ENCODE measurements at places on chromosomes 7 and 10.

DNA sequence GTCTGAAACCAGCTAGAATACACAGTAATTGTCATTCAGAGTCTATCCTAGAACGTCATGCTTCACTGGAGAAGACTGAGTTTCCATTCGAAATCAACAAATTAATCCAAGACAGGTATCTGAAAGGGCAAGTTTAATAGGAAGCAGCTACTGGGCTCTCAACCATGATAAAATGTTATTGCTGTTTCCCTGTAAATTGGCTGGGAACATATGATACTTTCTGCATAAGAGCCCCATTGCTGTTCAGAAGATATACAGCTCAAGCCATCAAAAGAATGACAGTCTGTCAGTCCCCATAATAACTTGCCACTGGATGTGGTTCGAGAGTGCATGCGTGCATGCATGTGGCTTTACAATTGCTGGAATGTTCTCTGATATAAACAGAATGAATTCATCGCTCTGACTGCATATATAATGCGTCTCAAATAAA is 129.0 kb downstream of the HIBADH start:
- no peak for DNase-seq

DNA sequence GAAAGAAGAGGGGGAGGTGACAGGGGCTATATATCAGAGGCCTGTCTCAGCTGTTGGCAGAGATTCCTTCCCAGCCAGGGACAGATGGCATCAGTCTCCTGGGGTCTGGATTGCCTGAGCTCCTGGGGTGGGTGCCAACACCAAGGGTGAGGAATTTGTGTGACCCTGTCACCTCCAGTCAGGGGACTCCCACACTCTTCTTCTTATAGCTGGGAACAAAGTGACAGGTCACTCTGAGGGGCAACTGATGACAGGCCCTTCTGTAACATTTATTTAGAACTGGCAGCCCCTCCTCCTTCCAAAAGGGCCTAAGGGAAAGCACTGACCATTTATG is 53.7 kb upstream of the DUSP5 start:
- DNase-seq, result no peak

DNA sequence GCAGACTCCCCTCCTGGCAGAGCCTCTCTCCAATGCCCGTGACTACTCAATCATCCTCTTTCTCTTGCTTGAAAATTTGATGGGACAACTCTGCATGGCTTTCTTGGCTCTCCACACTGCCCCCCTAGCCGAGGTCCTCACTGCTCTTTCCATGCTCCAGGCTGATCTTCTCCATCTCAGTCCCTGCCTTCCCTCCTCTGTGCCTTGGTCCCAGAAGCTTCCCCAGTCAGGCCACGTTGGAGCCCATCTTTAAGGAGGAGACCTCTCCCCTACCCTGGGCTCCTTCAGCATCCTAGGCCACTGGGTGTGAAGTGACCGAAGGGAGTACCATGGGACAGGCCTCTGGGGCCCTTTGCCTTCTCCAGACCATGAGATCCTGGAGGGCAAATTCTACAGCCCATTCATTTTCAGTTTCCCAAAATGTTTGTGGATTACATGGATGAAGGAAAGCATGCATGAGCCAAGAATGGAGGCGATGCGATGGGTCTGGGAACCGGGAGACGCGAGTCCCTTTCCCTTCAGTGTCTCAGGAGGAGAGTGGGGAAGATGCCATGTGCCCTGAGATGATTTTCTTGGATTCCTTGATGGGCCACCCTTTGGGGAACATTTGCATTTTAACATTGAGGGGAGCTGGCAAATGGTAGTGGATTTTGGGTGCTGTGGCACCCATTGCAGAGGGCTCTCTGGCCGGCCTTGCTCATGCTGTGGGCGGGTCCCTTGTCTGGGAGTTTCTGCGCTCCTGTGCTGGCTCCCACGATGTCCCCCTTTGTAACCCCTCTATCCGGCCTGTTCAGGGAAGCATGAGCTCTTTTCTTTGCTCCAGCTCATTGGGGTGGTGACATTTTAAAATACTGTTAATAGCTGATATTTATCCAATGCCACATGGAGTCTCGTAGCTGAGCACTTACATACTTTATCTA is 376.6 kb downstream of the RPS24 start:
- DNase-seq, result no peak

DNA sequence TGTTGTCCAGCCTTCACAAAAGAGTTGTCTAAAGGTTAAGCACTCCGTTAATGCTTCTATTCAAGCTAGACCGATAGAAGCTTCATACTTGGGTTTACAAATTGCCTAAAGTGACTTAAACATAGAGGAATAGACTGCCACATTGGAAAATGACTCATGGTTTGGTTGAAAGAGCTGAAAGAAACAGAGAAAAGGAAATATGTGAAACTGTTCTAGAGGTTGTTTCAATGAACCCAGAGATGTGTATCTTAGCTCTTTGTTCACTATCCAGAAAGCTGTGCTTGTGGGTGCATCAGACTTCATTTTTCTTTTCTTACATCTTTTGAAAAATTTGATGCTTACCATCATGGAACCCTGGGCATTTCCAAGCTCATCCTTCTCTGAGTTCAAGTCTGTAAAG is 736.2 kb downstream of the INHBA start:
- no peak for DNase-seq

DNA sequence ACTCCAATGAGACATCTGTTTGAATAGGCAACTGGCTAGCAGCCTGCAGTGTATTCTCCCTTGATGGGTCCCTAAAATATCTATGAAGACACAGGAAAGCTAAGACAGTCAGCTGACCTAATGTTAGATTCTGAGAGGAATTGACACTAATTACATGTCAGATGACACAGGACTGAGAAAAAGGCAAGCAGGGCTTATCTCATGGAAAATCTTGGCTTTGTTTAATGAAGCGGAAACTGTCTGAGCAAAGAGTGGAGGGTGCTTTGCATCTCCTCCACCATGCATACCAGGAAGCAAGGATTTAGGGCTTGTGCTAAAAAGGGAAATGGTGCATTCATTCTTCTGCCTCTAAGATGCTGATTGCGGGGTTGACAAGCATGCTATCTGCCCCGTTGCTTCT is 135.5 kb upstream of the GLI3 start:
- no peak for DNase-seq

GRCh38 chr10:71995887-71996575 is 31.8 kb downstream of the CHST3 start:
- no peak for DNase-seq

DNA sequence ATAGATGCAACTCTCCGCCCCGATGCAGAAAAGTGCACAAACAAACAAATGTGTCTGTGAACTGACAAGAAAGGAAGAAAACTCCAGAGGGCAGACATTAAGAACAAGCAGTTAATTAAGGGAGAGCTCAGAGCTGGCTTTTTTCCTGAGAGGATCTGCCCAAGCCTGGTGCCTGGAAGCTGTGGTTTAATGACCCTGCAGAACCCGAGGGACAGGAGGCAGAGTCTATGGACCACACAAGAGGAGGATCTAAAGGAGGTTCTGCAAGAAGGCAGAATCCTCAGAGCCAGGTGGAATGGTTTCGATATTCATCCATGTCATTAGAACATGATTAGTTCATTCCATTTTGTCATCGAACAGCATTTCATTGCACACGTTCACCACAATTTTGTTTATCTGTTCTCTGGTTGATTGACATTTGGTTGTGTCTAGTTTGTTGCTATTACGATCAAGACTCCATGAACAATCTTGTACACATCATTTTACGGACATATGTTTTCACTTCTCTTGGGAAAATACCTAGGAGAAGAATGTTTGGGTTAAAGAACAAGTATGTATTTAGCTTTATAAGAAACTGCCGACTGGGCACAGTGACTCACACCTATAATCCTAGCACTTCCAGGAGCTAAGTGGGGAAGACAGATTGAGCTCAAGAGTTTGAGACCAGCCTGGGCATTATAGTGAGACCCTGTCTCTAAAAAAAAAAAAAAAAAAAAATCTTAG is 560.2 kb downstream of the CALN1 start:
- no peak for DNase-seq

DNA sequence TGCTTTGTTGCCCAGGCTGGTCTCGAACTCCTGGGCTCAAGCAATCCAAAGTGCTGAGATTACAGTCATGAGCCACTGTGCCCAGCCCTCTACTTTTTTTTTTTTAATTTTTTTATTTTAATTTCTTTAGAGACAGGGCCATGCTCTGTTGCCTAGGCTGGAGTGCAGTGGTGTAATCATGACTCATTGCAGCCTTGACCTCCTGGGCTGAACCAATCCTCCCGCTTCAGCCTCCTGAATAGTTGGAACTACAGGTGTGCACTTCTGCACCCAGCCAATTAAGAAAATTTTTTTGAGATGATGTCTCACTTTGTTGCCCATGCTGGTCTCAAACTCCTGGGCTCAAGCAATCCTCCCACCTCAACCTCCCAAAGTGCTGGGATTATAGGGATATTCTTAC is 528.6 kb downstream of the GATA3 start:
- DNase-seq, result no peak

GRCh38 chr10:14304046-14304445 is 26.7 kb downstream of the FRMD4A start:
- no peak for DNase-seq

DNA sequence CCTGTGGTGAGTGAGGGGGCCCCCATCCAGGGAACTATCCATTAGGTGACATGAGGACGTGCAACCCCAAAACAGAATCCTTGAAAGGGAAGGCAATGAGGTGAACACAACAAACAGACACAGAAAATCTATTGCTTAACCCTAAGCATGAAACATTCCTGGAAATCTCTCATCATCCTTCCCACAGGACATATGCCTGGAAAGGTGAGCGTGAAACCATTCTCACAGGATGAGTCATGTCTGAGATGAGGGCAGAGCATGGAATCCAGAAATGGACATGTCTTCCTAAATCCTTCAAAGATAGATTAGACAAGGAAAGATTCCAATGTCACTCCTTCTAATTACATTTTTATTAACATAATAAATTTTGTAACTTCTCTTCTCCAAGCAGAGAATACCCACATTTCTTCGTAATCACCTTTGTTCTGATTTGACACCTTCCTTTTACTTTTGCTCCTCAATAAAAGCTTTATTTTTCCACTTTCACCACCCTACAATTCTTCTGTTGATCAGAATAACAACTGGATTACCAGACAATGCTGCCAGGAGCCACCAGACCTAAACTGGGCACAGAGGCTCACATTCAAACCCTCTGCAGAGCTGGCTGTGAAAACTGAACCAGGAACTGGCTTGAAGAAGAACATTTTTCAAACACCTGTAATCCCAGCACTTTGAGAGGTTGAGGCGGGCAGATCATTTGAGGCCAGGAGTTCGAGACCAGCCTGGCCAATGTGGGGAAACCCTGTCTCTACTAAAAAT is 67.2 kb downstream of the COBL start:
- no peak for DNase-seq

GRCh38 chr7:101156866-101157589 is 2.8 kb downstream of the AP1S1 start:
- DNase-seq, result no peak

- no peak for DNase-seq
Measured at GRCh38 chr10:97737770-97738265, 890 bp downstream of the ZFYVE27 start.

DNA sequence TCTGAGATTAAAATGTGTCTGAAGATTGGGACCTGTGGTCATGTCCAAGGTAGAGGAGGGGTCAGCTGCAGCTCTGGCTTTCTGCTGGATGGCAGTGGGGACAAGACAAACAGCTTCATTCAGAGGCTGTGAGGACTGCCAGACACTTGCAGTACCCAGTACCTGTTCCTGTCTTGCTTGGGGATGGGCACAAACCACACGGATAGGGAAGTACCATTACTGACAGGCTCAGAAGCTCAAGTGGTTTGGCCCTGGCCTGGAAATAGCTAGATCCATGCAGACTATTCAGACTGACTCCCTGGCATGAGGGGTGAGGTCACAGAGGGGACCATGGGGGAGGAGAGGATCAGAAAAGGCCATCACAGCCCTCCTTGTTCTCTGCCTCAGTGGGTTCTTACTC is 56.0 kb upstream of the COMTD1 start:
- no peak for DNase-seq

DNA sequence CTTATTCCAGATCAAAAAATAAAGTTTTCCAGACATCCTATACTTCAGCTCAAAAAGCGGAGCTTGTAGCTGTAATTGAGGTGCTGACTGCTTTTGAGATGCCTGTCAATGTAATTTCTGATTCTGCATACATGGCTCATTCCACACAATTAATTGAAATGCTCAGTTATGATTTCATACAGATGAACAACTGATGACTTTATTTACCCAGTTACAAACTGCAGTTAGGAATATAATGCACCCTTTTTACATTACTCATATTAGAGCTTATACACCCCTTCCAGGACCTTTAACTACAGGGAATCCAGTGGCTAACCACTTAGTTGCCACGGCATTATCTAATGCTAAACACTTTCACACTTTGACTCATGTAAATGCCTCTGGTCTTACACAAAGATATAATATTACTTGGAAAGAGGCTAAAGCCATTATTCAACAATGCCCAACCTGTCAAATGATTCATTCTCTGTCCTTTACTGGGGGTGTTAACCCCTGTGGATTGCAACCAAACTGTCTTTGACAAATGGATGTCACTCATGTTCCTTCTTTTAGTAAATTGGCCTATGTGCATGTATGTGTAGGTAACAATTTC is 147.3 kb downstream of the ZNF33B start:
- no peak for DNase-seq

DNA sequence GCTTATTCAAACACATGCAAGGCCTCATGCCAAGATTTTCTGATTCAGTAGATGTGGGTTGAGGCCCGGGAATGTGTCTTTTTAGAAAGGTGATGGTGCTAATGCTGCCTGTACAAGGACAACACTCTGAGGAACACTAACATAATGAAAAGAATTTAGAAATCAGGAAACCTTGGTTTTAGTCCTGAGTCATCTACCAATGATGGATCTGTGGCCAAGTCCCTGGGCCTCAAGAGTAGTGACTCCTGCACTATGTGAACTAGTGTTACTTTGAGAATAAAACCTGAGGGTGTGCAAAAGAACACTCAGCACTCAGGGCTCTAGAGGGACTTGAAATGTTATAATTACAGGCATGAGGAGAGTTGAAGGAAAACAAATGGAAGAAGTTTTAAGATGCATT is 741.7 kb upstream of the GALNT17 start:
- DNase-seq, result no peak

GRCh38 chr10:79189181-79189580 is 120.4 kb downstream of the ZMIZ1 start:
- no peak for DNase-seq

GRCh38 chr10:36507715-36508114 is 617.7 kb upstream of the ANKRD30A start:
- DNase-seq, result no peak

- no peak for DNase-seq
Measured at GRCh38 chr7:87330942-87331341, 14.5 kb upstream of the CROT start.

DNA sequence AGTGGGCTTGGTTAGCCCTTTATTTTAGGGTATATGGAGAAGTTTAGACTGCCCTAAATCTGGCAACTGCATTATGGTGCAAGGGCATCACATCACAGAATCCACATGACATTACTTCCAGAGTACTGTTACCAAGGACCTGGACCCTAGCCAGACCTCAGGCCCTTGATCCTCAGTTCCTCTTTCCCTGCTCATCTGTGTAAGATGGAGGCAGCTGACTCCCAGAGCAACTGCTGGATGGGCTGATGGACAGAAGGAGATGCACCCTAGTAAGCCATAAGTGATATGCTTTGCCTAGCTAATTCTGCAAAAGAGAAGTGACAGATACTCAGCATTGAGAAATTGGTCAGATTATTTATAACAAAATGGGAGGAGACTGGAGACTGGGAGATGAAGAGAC is 131.7 kb downstream of the DYNC1I1 start:
- DNase-seq, result no peak

- DNase-seq, result no peak
Measured at GRCh38 chr7:64463636-64464375, 99.1 kb downstream of the ZNF680 start.

- DNase-seq, result peak; percentile 20
Measured at GRCh38 chr7:82740246-82740848, 296.8 kb upstream of the CACNA2D1 start.

- no peak for DNase-seq
Measured at GRCh38 chr10:80870282-80870681, 332.6 kb downstream of the SH2D4B start.

Data from NCI-H2081 treated with DMSO at 0.1 percent for 48 hours (cell line).